Thyroid gland (tissue), 4 donors: ENCODE measurements at places on chromosomes 3 and 15. TPM values are rescaled to one million over a fixed set of nuclear protein-coding genes. Genes with fewer than 3 reads are reported as not detected.

- H3K4me3 ChIP-seq, result no peak overlapping the region
- H3K27ac ChIP-seq, result no peak overlapping the region
- DNase-seq, result no peak
These were observed 39.8 kb upstream of the TRA2B start for GRCh38 chr3:185977679-185978040.

DNA sequence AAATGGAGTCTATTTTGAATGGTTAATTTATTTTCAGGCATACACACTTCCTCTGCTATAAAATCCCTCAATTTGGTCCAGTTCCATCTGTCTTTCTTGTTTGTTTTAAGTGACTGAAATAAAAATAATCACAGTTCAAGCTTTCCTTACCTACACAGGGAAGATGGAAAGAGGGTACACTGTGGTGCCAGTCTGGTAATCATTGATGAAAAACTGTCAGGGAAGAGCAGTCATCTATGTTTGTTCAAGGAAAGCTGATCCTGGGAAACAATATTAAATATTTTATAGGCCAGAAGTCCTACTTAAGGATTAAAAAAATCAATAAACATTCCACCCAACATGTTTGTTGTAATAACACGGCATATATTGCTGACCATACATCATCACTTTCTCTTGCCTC, 115.2 kb upstream of the KCNMB2 start:
- H3K4me1 ChIP-seq, result no peaks in the 10 kb centered on the region
- DNase-seq, result no peak

- H3K4me1 ChIP-seq, result no peaks in the 10 kb centered on the region
- no peak overlapping the region for H3K4me3 ChIP-seq
- H3K36me3 ChIP-seq, result no peaks in the 10 kb centered on the region
- no peaks in the 10 kb centered on the region for H3K27me3 ChIP-seq
- no peak for DNase-seq
These were observed 34.0 kb upstream of the PCSK6 start for GRCh38 chr15:101523560-101523940.

DNA sequence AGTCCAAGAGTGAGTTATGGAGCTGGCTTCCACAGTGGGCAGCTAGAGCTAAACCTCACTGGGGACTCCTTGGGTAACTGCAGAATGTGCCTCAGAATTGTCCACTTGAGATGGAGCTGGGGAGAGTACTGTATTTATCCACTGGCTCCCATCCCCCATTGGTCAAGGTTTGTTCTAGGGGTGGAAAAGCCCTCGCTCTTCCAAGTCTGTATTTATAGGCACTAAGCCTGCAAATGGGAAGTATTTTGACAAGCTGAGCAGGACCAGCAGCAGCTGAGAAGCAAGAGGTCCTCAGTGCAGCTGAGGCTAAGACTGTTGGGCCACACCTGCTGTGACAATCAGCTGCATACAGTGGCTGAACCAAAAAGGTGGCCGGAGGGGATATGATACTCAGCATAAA, 5.8 kb downstream of the USP13 start:
- no peak overlapping the region for H3K4me3 ChIP-seq
- no peaks in the 10 kb centered on the region for H3K36me3 ChIP-seq
- no peaks in the 10 kb centered on the region for H3K27me3 ChIP-seq
- no peak for DNase-seq
- H3K4me1 ChIP-seq, result peaks cover 13% of the 10 kb centered on the region

GRCh38 chr3:186930143-186930640, at the start of gene ST6GAL1:
Gene ST6GAL1, plus strand, starts transcription at chr3:186930526. Its CDS starts 112,178 bp downstream, at chr3:187042704.
- H3K27me3 ChIP-seq, result no peaks in the 10 kb centered on the region
- peak within 1 kb of the TSS; percentile 82 for H3K27ac ChIP-seq
- peaks cover 23% of the 10 kb centered on the region for H3K4me1 ChIP-seq
- peak; percentile 73 for DNase-seq
- no peaks in the 10 kb centered on the region for H3K36me3 ChIP-seq

GDPGP1 gene
- 8.5 TPM for total RNA-seq

DNA sequence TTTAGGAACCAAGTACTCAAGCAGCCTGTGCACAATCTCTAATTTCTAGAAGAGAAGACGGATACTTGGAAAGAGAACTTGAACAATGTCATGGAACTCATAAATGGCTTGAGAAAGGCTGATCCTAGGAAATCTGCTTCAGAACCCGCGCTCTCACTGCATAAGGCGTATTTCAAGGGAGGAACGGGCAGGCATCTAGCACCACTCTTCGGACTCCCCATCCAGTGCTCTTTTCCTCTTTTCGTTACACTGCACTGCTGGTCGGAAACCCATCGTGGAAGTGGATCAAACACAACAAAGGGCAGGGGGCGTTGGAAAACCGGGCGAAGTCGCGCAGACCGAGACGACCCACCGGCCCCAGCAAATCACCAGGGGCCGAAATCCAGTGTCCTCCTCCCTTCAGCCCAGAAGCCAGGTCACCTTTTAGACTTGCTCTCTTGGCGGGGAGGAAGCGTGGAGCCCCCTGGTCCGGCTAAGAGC, 539 bp upstream of the TLNRD1 start:
- no peaks in the 10 kb centered on the region for H3K36me3 ChIP-seq
- peaks cover 5% of the 10 kb centered on the region for H3K4me1 ChIP-seq
- peak overlapping the region; percentile 96 for H3K27ac ChIP-seq
- no peak for DNase-seq

GRCh38 chr15:51075826-51076523, 18.7 kb downstream of the TNFAIP8L3 start:
- no peak for DNase-seq
- H3K27ac ChIP-seq, result no peak overlapping the region
- H3K36me3 ChIP-seq, result no peaks in the 10 kb centered on the region
- no peak overlapping the region for H3K4me3 ChIP-seq
- H3K4me1 ChIP-seq, result no peaks in the 10 kb centered on the region
- H3K27me3 ChIP-seq, result no peaks in the 10 kb centered on the region

GRCh38 chr3:148763156-148763680, 64.4 kb upstream of the CPB1 start:
- DNase-seq, result no peak
- H3K27ac ChIP-seq, result no peak overlapping the region
- no peaks in the 10 kb centered on the region for H3K4me1 ChIP-seq
- no peak overlapping the region for H3K4me3 ChIP-seq
- H3K36me3 ChIP-seq, result no peaks in the 10 kb centered on the region
- no peaks in the 10 kb centered on the region for H3K27me3 ChIP-seq

- DNase-seq, result peak; percentile 29
- H3K27ac ChIP-seq, result peak overlapping the region; percentile 64
- no peaks in the 10 kb centered on the region for H3K36me3 ChIP-seq
- peaks cover 28% of the 10 kb centered on the region for H3K4me1 ChIP-seq
- no peak overlapping the region for H3K4me3 ChIP-seq
These were observed 172.2 kb downstream of the SSR3 start for GRCh38 chr3:156382458-156383346.

DNA sequence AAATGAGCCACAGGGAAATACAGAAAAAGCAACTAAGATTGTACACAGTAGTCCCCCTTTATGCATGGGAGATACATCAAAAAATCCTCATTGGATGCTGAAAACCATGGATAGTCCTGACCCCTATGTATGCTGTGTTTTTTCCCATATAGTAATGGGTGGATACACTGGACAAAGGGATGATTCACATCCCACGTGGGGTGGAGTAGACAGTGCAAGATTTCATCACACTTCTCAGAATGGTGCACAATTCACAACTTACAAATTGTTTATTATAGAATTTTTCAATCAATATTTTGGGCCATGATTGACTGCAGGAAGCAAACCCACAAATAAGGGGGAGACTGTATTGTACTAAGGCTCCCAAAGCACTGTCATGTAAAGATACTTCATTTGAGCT, 224.4 kb upstream of the STRIT1 start:
- H3K4me1 ChIP-seq, result no peaks in the 10 kb centered on the region
- no peaks in the 10 kb centered on the region for H3K27me3 ChIP-seq
- no peak overlapping the region for H3K4me3 ChIP-seq
- no peak for DNase-seq
- H3K36me3 ChIP-seq, result no peaks in the 10 kb centered on the region

DNA sequence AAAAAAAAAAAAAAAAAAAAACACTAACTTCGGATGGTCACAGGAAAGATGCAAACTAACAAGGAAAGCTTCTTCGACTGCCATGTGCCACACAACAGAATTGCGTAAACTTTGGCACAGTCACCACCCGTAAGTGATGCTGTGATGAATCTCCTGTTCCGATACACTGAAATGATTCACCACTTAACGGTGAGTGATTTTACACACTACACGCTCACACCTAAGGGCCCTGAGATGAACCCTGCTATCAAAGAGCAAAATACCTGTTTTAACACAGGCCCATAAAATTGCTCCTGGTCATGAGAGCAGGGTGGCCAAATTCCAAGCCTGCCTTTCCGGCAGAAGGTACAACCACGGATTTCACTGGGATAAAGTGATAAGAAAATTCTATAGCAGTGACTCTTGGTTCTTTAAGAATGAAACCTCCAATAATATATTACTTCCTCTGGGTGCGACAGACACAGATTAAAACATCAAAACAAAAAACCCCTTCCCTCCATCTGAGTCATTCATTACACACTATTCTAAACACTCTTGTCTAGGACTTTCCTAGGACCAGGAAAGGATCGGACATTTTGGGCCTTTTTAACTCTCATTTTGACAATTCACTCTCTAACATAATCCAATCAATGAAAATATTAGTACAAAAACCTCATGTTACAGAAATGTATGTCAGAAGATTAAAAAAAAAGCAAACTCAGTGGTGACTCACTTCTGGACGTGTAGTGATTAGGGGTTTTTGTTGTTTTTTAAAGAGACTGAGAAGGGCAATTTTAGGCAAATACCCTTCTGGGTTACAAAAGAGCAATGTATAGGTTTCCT, 28.3 kb downstream of the LRIG1 start:
- H3K4me1 ChIP-seq, result peaks cover 56% of the 10 kb centered on the region
- no peak for DNase-seq
- no peaks in the 10 kb centered on the region for H3K27me3 ChIP-seq
- no peaks in the 10 kb centered on the region for H3K36me3 ChIP-seq
- H3K4me3 ChIP-seq, result no peak overlapping the region

SV2B gene
- 3.9 TPM for total RNA-seq

STAB1 gene
- total RNA-seq, result 100 TPM

DNA sequence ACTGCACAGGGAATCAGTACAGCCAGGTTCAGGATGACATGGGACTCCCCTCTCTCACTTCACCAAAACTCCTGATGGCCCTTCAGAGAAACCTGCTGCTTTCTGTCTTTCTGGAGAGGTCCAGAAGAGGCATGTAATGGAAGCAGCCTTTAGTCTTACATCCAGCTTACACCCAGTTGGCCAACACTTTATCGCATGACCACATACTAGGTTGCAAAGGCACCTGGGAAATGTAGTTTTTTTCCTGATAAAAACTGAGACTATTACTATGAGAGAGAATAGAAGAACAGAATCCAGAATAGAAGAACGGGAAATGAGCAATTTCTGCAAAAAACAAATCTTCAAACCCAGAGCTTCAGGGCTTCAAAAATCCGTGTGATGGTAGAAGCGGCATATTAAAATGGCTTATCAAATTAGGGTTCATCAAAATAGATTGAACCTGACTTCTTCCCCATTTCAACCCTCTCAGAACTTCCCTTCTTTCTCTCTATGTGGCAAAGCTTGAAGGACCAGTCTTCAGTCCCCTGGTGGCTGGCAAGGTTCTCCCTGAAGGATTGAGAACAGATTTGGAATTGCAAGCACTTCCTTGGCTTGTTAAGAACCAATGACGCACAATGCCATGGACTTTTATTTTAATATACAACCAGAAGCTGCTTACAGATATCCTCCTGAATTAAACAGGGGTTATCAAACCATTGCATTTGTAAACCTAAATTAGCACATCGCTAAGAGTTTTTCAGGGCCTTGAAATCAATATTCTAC, 34.4 kb downstream of the CORO2B start:
- no peak overlapping the region for H3K27ac ChIP-seq
- no peaks in the 10 kb centered on the region for H3K36me3 ChIP-seq
- DNase-seq, result no peak
- peaks cover 24% of the 10 kb centered on the region for H3K4me1 ChIP-seq

ADPGK gene
- 53.6 TPM for total RNA-seq
